ENCODE measurements at places on chromosomes 1 and 21.
A peak's percentile ranks its signal among the peaks of the same experiment; 100 is the strongest.

- DNase-seq, result peak; percentile 81
Measured at GRCh38 chr1:214957330-214958137, 125.0 kb upstream of the KCNK2 start.

DNA sequence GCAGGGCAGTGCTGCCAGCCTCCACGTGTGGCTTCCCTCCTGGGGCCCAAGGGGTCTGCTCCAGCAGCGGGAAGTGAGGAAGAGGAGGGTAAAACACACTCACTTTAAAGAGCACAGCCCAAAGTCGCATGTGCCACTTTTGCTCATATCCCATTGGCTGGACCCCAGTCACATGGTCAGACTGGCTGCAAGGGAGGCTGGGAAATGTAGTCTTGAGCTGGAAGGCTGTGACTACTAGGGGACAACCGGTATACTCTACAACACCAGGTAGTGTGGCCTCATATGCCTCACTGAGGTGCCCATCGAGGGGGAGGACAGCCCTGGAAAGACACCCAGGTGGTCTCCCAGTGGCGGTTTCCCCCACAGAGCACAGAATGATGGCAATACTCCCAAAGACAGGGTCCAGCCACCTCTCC, 45.2 kb downstream of the CAMK2N1 start:
- DNase-seq, result peak; percentile 62

DNA sequence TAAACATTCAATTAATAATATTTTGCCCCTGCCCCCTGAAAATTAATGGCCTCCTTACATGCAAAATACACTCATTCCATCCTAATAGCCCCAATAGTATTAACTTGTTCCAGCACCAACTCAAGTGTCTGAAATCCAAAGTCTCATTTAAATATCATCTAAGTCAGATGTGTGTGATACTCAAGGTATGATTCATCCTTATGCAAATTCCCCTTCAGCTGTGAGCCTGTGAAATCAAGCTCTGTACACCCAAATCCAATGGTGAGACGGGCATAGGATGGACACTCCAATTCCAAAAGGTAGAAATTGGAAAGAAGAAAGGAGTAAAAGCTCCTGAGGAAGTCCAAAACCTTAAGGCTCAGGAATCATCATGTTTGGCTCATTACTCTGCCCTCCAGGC, 83.5 kb downstream of the HHAT start:
- DNase-seq, result no peak

GRCh38 chr1:204507317-204508105, 8.7 kb upstream of the MDM4 start:
- peak; percentile 43 for DNase-seq

DNA sequence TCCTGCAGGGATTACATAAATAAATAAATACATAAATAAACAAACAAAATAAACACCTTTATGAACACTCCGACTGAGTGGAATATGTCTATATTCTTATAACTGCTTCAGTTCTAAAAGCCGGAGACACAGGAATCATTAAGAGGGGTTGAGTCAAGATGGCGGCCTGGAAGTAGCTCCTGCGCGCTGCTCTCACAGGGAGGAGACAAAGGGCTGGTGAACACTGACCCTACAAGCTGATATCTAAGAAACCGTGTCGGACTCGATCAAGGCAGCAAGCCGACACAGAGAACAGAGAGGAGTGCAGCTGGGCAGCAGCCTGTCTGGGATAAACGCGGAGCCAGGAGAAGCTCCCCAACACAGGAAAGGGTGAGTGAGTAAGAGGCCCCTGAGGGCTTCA, 1098.6 kb upstream of the NCAM2 start:
- DNase-seq, result no peak

GRCh38 chr1:108708691-108709660, 3.7 kb upstream of the FNDC7 start:
- DNase-seq, result no peak

DNA sequence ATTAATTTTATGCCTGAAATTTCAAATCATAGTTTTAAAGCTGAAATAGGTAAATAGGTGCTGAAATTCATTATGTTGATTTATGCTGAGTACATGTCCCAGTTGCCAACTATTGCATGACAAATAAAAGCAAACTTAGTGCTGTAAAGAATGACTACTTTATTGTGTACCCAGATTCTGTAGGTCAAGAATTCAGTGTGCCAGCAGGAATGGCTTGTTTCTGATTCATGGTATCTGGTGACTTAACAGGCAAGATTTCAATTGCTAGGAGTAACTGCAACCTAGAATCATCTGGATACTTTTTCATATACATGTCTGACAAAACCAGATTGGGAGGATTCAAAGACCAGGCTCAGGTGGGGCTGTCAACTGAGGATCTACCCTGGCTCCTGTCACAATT, 678.4 kb upstream of the ADAMTS5 start:
- DNase-seq, result no peak

GRCh38 chr1:226210571-226211176, 12.8 kb upstream of the MIXL1 start:
- DNase-seq, result no peak

- DNase-seq, result no peak
Measured at GRCh38 chr1:160904783-160905616, 20.0 kb upstream of the ITLN1 start.

- DNase-seq, result no peak
Measured at GRCh38 chr1:12552951-12553921, 64.8 kb downstream of the DHRS3 start.

DNA sequence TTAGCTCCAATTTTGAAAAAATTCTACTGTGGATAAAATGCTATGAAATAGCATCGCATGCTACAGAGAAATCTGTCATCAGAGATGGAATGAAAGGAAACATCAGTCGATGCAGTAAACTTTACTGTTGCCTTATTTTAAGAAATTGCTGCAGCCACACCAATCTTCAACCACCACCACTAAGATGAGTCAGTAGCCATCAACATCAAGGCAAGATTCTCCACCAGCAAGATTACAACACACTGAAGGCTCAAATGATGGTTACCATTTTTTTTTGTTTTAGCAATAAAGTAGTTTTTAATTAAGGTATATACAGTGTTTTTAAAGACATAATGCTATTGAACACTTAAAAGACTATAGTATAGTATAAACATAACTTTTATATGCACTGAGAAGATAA, 95.6 kb upstream of the JUN start:
- DNase-seq, result no peak

- DNase-seq, result peak; percentile 36
Measured at GRCh38 chr1:166479052-166479631, 312.3 kb upstream of the FAM78B start.

DNA sequence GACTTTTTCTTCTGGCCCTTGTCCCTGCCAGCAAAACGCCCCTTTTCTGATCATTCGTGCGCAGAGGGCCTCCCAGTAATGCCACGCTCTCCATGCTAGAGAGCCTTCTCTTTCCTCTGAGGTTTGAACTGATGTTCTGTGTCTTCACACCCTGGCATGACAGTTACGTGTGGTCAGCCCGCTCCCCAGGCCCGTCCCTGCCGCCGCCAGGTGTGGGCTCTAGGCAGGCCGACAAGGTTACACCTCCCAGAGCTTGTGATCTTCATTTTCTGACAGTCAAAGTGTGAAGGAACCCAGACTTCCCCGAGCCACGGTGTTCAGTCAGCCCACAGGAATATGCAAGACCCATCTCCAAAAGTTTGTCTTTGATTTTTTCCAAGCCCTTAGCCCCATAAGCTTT, 265.6 kb downstream of the TM2D1 start:
- DNase-seq, result no peak

- DNase-seq, result no peak
Measured at GRCh38 chr1:74681851-74682250, 8.3 kb upstream of the ERICH3 start.

GRCh38 chr21:42583477-42584295, 69.7 kb upstream of the PDE9A start:
- no peak for DNase-seq

- peak; percentile 96 for DNase-seq
Measured at GRCh38 chr1:109493805-109494539, at the start of gene CYB561D1. TSS of gene CYB561D1 (plus strand) at chr1:109494094. CDS start at chr1:109494140, 46 bp downstream.

DNA sequence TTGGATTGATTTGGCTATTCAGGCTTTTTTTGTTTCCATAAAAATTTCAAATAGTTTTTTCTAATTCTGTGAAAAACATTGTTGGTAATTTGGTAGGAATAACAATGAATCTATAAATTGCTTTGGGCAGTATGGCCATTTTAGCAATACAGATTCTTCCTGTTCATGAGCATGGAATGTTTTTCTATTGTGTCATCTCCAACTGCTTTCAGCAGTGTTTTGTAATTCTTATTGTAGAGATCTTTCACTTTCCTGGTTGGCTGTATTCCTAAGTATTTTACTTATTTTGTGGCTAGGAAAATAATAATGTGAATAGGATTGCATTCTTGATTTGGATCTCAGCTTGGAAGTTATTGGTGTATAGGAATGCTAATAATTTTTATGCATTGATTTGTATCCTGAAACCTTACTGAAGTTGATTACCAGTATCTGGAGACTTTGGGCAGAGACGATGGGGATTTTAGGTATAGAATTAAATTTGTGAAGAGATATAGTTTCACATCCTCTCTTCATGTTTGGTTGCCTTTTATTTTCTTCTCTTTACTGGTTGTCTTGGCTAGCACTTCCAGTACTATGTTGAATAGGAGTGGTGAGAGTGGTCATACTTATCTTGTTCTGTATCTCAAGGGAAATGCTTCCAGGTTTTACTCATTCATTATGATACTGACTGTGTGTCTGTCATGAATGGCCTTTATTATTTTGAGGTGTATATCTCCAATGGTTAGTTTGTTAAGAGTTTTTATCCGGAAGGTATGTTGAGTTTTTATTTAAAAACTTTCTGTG, 57.3 kb downstream of the DRAM2 start:
- DNase-seq, result peak; percentile 25

GRCh38 chr1:23624440-23624839, 65.1 kb upstream of the ID3 start:
- no peak for DNase-seq

GRCh38 chr21:20572582-20572981, 425.6 kb upstream of the NCAM2 start:
- no peak for DNase-seq

DNA sequence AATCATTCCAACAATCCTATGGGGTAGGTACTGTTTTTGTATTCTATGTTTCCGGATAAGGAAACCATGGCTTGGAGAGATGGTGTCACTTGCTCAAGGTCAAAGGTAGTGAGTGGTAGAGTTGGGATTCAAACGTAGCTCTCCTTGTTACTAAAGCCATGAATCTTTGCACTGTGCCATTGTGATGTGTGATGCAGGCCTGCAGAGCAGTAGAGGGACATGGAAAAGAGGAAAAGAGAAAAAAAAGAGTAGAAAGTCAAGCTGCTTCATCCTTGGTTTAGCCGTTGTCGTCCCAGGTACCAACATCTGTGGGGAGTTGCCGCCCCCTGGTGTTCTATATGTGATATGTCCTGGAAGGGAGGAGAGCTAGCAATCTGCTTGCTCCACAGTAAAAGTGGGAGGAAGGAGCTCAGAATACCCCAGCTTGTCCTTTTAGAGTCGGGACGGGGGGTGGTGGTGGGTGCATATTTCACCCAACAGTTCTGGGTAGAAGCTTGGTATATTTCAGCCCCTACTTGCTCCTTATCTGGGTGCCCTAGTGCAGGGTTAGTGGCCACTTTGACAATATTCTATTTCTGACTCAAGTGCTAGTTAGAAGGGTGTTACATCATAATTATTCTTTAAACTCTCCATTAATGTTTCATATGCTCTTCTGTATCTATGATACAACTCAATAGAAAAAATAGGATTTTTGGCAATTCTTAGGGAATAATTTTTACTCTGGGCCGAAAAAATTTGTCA, 98.4 kb downstream of the EBNA1BP2 start:
- peak; percentile 88 for DNase-seq

GRCh38 chr1:46532498-46533178, 18.8 kb downstream of the KNCN start:
- DNase-seq, result peak; percentile 94

GRCh38 chr1:94599095-94599813, 57.7 kb upstream of the F3 start:
- DNase-seq, result no peak

- no peak for DNase-seq
Measured at GRCh38 chr1:205343431-205344065, 13.2 kb downstream of the KLHDC8A start.

- DNase-seq, result no peak
Measured at GRCh38 chr1:175400766-175401165, 208.2 kb upstream of the KIAA0040 start.

GRCh38 chr1:39751595-39751994, 12.9 kb downstream of the PPIE start:
- no peak for DNase-seq

DNA sequence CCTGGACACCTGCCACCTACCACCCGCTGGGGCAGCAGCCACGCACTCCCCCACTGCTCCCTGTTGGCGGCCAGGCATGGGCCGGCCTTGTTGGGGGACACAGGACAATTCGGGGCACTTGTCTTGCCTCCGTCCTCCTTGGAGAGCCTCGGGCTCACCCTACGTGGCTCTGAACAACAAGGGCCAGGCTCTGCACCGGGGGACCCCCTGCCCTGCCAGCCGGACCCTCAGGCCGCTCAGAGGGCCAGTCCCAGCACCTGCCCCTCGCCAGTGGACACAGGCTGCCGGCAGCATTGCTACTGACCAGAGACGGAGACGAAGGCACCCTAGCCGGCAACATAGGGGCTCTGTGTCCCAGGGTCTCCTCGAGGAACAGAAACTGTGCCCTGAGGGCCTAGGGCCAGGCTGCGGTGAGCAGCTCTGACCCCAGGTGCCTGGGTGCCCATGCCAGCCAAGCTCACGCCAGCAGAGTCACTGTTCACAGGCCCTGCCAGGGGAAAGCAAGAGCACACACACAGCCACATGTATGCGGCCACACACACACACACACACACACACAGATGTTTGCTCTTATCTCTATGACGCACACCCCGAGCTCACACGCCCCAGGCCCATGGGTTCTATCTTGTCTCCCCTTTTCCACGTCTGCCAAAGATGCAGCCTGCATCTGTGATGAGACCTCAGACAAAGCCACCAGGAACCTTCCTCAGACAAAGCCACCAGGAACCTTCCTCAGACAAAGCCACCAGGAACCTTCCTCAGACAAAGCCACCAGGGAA, 45.9 kb downstream of the MORN1 start:
- DNase-seq, result no peak

- DNase-seq, result no peak
Measured at GRCh38 chr1:40423264-40423642, 27.0 kb upstream of the ZFP69B start.

- peak; percentile 43 for DNase-seq
Measured at GRCh38 chr1:197521118-197521739, 253.2 kb downstream of the CRB1 start.

DNA sequence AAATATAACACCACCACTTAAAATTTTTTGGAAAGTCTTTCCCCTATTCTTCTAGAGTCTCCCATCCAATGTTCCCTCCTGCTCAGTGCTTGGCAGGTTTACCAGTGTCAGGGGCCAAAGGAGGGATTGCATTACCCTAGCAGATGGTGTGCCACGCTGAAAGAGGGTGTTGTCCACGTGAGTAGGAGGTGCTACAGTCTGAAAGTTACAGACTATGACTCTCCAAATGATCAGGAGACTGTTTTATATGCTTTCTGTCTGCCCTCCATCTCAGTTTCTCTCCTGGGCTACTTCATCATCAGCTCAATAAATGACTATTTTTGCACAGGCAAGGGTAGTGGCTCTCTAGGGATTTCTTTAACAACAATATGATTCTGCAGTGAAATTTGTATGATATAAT, 31.3 kb upstream of the ANGPTL7 start:
- peak; percentile 73 for DNase-seq
